HS-5 (cell line): ENCODE measurements at places on chromosomes 12 and 14.

DNA sequence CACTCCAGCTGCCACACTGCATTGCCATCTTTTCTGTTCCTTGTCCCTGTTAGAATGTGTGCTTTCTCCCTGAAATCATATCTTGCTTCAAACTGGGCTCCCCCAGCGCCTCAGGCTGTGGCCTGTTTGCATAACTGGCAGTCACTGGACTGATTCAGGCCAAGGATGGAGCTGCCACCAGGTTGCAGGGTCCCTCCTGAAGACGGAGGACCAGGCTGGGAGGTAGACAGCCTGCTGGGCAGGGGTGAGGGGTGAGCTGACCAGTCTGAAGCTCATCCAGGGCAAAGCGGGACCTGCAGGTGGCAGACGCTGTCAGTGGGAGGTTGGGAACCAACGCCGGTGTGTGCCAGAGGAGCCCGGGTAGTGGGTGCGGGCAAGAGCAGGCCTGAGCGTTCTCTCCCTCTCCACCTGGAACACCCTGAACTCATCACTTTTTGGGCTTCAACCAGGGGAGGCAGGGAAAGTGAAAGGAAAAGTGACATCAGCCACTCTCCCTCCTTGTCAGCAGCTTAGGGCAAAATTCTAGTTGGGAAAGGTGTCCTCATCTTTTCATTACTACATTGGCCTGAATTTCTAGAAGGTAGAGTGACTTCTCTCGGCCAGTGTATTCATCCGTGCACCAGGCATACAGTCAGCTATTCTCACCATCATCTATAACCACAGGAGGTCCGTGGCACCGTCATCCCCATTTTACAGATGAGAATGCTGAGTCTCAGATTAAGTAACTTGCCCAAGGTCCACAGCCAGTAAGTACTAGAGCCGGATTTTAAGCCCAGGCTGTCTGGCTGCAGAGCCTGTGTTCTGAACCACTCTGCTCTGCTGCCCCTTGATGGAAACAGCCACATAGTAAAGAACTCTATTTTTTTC, 219.1 kb downstream of the SLC41A2 start:
- no peak for DNase-seq

GRCh38 chr14:28673056-28673455, 93.5 kb upstream of the FOXG1 start:
- no peak for DNase-seq

DNA sequence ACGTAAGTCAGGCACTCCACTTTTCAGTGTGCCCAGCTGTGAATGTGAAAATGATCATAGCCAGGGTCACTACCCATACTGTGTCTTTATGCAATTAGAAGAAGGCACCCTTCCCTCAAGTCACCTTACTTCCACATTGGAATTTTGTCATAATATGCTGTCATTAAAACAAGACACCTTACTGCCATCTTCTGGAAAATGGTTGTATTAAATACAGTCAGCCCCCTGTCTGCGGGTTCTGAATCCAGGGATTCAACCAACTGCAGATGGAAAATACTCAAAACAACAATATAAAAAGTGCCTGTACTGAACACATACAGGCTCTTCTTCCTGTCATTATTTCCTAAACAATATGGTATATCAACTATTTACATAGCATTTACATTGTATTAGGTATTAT, 70.2 kb upstream of the TBX5 start:
- DNase-seq: no peak

GRCh38 chr14:55417955-55418354, 6.3 kb upstream of the ATG14 start:
- DNase-seq: no peak
